Thymus (tissue), 14 donors: ENCODE measurements at places on chromosomes 12 and 14.

GRCh38 chr12:57240066-57240921 is 10.7 kb downstream of the STAC3 start:
- peak; percentile 64 for DNase-seq

GRCh38 chr12:76274420-76275083 is 73.7 kb downstream of the BBS10 start:
- no peak for DNase-seq

DNA sequence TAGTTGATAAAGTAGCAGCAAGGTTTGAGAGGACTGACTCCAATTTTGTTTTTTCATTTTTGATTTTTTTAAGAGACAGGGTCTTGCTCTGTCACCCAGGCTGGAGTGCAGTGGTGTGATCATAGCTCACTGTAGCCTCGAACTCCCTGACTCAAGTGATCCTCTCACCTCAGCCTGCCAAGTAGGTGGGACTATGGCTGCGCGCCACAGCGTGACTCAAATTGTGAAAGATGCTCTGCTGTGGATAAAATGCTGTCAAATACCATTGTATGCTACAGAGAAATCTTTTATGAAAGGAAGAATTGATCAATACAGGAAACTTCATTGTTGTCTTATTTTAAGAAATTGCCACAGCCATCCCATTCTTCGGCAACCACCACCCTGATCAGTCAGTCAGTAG is 48.3 kb downstream of the SCN8A start:
- DNase-seq: no peak

DNA sequence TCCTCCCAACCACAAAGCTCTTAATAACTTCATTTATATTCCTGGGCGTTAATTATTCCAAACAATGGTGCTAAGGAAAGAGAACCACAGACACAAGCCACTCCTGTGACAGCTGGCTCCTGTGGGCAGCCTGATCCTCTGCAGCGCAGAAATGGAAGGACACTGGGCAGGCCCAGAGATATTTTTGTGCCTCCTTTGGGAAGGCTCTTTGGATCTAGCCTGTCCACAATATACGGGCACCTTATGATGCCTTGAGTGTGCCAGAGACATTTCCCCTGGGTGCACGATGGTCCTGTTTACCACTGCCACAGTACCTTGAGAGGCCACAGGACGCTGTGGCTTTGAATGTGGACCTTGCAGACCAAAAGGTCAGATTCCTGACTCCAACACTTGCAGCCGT is 2.1 kb downstream of the ASB2 start:
- DNase-seq: no peak

- DNase-seq: no peak
Observed at GRCh38 chr14:96270565-96271420, 14.8 kb downstream of the BDKRB1 start.

DNA sequence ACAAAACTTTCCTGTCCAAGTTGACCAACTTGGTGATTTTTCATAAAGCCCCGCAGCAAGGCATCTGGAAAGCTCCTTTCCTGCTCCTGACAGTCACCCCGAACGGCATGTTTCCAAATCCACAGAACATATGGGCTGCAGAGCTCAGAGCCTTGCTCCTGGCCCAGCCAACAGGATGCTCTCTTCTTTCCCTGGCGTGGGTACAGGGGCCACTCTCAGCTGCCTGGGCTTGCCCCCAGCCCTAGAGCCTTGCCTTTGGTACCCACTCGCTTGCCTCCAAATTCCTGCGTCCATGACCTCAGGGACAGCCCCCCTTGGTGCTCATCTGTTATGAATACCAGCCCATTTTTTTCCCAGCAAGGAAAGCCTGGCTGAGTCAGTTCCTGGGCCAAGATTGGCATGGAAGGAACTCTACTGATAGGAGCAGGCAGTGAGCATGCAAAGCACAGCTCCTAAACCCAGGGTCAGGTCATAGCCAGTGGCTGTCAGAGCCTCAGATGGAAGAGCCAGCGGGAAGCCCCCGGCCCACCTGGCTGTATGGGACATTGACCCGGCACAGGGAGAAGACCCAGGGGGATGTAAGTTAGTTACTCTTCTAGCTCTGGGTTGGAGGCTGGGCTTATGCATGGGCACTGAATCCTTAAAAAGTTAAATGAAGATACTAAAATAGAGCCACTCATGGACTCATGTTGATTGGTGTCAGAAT is 105.3 kb upstream of the RTL1 start:
- no peak for DNase-seq

DNA sequence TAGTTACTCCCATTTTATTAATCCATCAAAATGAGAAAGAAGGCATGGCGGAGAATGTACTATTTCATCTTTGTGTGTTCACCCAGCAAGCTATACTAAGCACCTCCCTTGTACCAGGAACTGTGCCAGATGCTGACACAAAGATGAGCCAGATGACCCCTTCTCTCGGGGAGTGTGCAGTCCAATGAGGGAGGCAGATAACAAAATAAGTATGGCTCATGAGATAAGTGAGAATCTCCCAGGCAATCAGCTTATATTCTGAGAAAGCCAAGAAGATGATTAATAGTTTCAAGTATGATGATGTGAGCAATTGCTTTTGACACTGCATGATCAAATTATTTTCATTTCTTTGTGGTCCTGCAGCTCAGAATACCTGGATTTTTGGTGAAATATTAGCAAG is 1.3 kb upstream of the TMEM233 start:
- DNase-seq: no peak

DNA sequence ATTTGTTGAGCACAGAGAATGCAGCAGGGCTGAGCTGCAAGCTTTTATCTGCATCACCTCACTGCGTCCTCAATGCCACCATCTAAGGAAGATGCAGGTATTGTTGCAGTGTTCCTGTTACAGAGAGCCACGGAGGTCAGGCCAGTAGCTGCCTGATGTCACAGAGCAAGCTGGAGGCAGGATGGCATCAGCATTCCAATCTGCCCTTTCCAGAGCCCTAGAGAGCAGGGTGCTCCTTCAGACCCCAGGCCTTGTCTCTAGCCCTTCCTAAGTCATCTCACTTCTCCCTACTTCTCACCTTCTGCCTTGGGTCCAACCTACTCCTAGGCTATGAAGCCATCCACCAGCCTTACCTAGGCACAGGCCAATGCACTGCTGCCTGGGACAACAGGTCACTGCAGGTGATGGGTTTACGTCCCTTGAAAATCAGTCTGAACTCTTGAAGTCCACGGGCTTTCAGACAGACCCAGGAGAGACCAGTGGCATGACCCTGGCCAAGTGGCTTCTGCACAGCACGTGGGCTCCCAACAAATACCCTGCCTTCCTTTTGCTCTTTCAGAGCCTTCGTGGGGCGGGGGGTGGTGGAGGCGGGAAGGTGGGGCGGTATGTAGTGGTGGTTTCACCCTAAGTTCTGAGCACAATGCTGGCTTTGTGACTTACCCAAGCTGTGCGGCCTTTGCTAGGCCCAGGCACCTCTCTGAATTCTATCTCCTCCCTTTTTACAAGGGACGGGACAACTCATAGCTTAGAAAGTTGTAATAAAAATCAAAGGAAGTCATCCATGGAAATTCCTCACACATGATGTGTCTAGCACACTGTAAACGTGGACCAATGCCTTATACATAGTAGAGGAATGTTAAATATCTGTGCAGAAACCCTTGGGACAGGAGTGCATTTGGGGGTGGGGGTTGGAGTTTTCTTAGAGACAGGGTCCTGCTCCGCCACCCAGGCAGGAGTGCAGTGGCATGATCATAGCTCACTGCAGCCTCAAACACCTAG is 136.0 kb downstream of the KSR2 start:
- no peak for DNase-seq

DNA sequence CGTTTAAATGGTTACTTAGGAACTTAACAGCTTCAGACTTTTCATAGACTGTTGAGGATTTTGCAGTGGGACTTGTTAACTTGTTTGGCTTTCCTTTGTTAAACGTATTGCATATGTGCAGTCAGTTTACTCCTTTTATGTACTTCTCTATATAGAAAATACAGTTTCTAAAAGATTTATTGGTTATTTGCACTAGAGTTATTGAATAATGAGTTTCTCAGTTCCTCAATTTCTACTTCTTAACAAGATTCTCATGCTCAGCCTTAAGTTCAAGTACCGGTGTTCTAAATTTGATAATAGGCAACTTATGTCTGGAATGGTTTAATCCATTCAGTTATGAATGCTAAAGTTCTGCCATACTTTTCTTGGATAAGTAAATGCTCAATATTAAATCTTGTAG is 919 bp downstream of the PSMA3 start:
- DNase-seq: no peak

GRCh38 chr12:112822056-112822455 is 30.5 kb downstream of the RPH3A start:
- peak; percentile 5 for DNase-seq

- DNase-seq: no peak
Observed at GRCh38 chr14:70641548-70642302, at the start of gene TTC9. Gene TTC9 (plus strand): TSS chr14:70641916. CDS start chr14:70642130, 214 bp downstream.

DNA sequence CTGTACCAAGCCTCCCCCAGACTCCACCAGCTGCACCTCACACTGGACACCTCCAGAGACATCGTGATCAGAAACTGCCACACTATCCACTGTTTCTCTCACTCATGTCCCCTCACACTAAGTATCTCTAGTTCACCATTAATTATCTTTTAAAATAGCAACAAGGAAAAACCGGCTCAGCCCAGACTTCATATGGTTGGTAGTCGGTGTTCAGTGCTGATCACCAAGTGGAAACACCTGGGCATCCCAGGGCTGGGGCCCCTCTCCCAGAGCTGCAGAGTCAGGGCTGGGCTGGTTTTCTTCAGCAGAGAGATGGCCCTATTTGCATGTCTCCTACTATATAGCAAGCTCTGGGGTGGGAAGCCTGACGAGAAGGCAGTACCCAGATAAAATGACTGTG is 1140.0 kb downstream of the TMEM121 start:
- DNase-seq: no peak

- DNase-seq: no peak
Observed at GRCh38 chr12:108825201-108825950, 32.0 kb downstream of the SSH1 start.

DNA sequence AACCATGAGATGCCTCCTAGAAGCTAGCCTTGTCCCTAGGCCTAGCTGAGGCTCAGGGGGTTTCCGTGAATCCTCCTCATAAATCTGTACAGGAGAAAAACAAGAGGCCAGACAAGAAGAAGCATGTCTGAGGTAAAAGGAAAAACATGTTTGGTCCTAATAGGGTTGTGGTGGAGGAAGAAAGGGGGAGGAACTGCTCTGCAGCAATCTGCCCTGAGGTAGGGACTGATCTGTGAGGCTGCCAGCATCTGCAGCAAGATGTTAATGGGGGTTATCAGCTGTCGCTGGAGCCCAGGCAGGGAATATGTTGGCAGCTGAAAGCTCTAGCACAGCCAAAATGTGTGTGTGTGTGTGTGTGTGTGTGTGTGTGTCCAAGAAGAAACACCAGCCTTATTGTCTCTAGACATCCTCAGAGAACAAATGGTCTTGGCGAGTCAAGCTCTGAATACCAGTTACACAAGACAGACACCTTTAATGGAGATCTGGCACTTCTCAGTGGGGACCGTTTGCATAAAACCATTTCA is 218.5 kb downstream of the NUAK1 start:
- DNase-seq: no peak

DNA sequence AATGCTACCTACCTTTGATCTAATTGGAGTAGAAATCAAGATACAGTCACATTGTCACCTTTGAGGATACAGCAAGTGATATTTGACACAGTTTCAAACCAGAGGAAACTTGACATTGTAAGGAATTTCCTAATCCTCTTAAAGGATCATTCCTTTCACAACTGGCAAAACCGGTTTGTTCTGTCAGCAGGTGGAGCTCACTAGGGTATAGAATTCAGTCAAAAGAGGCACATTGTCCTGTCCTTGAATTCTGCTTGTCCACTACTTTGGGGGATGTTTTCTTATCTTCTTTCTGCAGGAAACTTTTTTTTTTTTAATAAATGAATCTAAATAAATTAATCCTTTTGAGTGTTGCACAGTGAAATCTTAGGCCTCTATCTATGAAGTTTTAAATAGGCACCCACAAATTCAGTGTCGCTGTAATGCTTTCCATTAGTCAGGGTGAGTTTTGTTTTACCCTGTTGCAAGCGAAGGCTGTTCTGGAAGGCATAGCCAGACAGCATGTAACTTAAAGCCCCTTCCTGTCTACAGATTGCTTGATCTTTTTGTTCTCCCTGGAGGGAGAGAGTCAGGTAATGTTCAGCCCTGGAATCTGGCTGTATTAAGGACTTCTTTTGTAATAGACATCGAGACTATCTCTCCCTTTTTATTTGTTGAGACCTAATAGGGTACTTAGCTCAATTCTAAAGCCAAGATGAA is 285.0 kb upstream of the RGS6 start:
- no peak for DNase-seq

- no peak for DNase-seq
Observed at GRCh38 chr14:67357969-67358354, 1.6 kb downstream of the ATP6V1D start.

- no peak for DNase-seq
Observed at GRCh38 chr14:104957146-104958113, 20.7 kb downstream of the AHNAK2 start.
